ENCODE measurements at places on chromosomes 2 and 18.

DNA sequence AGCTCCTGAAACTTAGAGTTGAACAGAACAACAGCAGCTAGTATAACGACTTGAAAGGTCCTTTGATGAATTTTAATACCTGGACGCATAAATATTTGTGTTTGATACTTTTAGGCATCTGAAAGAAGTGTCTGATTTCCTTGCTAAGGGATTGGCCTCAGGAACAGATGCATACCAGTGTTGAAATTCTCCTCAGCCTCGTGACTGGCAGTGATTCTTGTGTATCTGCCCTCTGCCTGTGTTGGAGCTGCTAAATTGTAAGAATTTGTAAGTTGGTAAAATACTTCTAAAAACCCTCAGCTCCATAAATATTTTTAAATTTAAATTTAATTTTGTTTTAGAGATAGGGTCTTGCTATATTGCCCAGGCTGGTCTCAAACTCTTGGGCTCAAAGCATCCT lies 22.4 kb upstream of the SCYGR1 start:
- no peak for DNase-seq

- no peak for DNase-seq
Measured at GRCh38 chr18:42707080-42707479, 408.4 kb downstream of the RIT2 start.

DNA sequence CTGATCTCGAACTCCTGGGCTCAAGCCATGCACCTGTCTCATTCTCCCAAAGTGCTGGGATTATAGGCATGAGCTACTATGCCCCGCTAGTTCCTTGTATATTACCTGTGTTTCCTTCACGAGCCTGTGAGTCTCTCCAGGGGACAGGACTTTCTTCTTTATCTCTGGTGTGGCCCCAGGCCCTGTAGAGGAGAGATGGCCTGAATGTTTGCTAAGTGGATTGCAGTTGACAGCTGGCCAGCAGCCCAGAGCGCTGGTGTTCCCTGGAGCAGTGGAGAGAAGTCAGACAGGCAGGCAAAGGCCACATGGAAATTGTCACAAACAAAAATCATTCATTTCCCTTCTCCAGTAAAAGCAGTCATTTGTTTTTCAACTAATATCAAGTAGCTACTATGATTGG lies 17.9 kb downstream of the LPIN1 start:
- no peak for DNase-seq

GRCh38 chr2:161775971-161776370 lies 151.8 kb downstream of the SLC4A10 start:
- no peak for DNase-seq

DNA sequence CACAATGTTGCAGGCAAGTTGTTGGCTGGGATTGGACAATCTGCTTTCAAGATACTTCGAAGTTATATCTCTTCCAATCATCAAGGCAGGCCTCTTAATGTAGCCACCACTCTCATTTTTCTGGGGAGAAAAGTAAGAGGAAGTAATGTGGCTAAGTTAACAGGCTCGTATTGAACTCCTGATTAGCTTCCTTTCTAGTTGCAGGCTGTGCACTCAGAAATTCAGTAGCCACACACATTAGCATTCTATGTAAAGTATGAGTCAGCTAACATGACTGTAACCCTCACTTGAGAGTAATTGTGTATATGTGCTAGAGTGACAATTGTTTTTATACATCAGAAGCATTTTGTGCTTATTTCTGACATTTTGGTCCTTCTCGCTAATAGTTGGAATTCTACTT lies 3.3 kb downstream of the TWSG1 start:
- DNase-seq: no peak

DNA sequence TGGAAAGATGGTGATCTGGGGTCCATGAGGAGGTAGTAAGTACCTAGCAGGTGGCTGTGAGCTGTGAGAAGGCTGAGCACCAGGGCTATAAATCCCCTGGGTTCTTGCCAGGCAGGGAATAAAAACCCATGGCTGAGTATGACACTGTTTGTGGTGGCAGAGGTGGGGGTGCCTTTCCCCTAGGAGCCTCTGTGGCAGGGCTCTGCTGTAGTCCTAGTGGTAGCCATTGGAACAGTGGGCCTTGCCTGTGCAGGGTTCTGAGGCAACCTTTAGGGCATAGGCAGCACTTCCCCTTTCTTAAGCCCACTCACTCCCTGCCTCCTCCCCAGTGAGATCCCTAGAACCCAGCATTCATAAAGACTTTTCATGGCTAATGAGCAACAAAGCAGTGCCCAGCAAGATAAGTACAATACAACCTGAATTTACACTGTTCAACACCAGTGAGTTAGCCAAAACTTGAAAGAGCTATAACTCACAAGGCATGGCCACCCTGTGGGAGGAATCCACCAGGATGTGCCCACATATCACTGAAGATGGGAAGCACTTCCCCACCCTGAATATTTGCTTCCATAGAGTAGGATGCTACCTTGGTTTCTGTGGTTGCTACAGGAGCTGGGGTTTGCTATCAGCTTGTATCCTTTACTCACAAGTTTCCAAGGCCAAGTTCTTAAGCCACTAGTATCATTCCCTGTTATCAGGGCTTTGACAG lies 100.9 kb upstream of the NEUROD1 start:
- DNase-seq: no peak

DNA sequence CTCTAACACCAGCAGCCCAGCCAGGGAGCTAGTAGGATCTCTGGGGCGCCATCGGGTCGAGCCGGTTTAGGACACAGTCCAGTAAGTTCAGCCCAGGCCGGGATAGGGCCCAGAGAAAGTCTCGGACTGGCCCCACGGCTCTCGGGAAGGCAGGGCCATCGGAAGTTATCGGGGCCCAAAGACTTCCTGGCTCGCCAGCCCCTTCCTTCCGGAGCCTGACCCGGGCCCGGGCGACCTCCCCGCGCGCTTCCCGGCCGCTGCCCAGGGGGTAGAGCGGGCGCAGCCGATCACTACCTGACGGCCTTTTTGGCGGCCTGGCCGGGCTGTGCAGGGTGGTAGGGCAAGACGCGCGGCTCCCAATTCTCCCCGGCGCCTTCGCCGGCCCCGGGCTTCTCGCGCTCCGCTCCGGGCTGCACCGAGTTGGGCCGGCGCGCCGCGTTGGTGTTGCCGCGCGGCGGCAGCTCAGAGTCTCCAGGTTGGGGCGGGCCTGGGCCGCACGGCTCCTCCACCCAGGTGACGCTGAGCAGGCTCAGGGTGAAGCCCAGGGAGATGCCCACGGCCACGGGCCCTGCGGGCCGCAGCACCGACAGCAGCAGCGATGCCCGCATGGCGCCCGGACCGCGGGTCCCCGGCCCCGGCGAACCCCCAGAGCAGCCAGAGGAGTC lies 546 bp downstream of the CHPF start:
- no peak for DNase-seq

GRCh38 chr2:171308280-171309054 lies 125.3 kb downstream of the METTL8 start:
- DNase-seq: no peak

GRCh38 chr2:181589779-181590178 lies 67.1 kb downstream of the CERKL start:
- DNase-seq: no peak

- no peak for DNase-seq
Measured at GRCh38 chr2:9076210-9076609, 72.7 kb upstream of the MBOAT2 start.

GRCh38 chr18:2146754-2147153 lies 424.6 kb downstream of the METTL4 start:
- DNase-seq: no peak

Measured in AG04449 (cell line).